Effector memory CD4-positive, alpha-beta T cell (primary cell): ENCODE measurements at places on chromosomes 6 and 20.
A peak's percentile ranks its signal among the peaks of the same experiment; 100 is the strongest.

DNA sequence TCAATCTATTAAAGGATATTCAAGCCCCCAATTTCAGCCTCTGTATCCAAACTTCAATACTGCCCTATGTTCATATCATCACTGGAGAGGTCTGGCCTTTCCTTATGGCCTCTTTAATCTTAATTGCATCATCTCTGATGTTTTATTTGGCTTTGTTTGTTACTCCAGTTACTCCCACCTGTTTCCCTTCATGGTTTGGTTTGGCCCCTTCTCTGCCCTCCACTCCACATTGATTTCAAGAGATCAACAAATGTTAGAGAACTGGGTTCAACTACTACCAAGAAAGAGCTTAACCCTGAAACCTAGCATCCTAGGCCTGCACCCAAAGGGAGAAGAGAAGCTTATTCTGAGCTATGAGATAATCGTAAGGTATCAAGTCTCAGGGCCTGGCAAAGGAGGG is 221.6 kb downstream of the LAMA2 start:
- no peak for DNase-seq

DNA sequence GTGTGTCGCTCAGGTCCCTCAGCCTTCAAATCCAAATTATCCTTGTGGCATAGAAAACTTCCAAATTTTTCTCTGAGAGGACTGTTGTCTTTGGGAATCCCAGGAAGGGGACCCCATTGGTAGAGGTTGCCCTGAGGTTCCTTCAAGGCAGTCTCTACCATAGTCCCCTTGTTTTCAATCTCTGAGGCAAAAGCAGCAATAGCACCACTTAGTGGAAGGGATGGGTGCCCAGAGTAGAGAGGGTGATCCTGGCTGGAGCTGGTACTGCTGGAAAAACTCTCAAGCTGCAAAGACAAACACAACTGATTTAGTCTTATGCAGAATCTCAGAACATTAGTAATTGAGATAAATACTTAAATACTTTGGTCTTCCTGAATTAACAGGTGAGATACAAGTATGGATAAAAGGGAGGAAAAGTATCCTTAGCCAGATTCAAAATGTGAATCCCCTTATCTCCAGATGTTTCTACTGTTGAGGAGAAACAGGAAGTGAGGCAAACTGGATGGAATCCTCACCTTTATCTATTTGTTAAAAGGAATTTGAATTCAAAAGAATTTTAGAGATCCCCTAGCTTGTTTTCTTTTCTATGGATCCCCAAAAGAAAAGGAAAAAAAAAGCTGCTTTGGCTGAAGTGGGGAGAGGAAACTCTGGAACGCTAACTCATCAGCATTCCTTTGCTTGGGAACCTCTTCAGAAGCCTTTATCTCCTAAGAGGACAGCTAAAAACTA is 13.4 kb downstream of the ZNF318 start:
- DNase-seq = no peak

GRCh38 chr20:4661191-4661590 is 60.5 kb upstream of the PRND start:
- DNase-seq = peak; percentile 38

GRCh38 chr20:35600993-35601973 is 14.3 kb upstream of the SPAG4 start:
- peak; percentile 66 for DNase-seq

- no peak for DNase-seq
Observed at GRCh38 chr20:6841128-6841527, 73.6 kb downstream of the BMP2 start.

DNA sequence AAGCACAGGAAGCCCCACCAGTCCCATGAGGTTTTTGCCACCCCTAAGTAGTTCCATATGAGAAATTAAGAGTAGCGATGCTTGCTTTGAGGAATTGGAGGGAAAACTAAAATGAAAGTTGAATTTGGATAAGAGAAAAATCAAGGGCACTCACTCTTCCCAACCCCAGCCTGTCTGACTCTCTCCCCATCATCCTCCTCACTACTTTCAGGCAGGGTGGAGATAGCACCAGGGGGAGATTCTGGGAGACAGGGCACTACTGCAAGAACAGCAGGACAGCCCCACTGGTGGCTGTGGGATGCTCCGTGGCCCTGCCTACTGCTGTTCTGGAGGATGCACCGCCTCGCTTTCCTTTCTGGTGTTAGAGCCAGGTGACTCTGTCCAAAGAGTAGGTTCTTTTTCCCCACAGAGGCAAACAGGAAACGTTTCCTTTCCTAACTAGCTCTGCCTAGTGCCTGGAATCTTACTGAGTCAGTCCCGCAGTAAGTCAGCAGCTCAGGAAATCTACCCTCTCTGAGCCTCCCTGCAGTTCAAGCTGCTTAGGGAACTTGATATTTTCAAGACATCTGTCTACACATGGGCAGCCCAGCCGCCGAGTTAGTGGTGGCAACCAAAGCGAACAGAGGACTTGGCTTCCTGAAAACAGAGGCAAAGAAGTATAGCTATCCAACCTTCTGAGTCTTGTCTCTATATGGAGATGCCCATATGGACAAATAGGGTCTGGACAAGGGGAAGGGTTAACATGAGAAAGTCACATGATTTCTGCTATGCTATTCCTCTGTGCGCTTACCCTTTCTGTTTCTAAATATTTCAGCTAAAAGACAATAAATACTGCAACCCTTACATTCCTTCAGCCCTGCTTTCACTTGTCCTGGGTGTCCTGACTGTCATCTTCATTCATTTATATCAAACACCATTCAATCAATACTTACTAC is 11.4 kb downstream of the HLA-E start:
- DNase-seq = no peak

- DNase-seq = no peak
Observed at GRCh38 chr6:76682842-76683241, 610.4 kb upstream of the IMPG1 start.

GRCh38 chr6:25862199-25862598 is 11.8 kb downstream of the SLC17A3 start:
- DNase-seq = no peak

GRCh38 chr6:143772116-143773086 is 70.7 kb upstream of the LTV1 start:
- DNase-seq = no peak

DNA sequence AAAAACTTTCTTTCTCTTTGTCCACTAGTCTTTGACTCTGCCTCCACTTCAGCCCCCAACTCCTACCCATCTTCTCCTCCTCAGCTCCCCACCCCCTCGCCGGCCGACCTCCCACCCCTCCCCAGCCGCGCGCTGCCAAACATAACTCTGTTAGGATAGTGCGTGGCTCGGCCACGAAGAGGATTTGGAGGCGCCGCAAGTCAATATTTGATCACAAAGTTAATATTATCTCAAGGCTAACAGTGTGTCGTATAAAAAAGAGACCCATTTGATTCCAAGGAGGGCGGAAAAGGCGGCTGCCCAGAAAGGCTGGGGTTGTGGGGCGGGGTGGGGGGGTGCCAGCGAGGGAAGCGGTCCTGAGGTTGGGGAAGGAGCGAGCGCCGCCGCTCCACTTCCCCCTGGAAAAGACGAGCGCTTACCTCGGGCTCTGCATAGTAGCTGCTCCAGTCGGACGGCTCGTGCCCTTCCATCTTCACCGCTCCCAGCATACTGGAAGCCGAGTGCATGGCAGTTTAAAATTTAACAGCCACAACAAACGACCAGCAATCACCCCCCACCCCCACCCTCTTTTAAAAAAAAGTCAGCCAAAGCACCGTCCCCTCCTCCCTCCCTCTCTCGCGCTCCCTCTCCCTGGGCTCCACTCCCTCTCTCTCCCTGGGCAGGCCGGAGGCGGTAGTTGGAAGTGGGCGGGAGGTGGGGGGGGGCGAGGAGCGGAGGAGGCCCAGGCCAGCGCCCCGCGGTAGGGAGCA is 425 bp downstream of the FOXA2 start:
- no peak for DNase-seq

- DNase-seq = no peak
Observed at GRCh38 chr6:141486942-141487341, 645.8 kb upstream of the GJE1 start.

- no peak for DNase-seq
Observed at GRCh38 chr6:153102605-153103318, 28.3 kb downstream of the RGS17 start.

GRCh38 chr6:137094411-137095008 is 49.7 kb upstream of the IL20RA start:
- DNase-seq = peak; percentile 11

DNA sequence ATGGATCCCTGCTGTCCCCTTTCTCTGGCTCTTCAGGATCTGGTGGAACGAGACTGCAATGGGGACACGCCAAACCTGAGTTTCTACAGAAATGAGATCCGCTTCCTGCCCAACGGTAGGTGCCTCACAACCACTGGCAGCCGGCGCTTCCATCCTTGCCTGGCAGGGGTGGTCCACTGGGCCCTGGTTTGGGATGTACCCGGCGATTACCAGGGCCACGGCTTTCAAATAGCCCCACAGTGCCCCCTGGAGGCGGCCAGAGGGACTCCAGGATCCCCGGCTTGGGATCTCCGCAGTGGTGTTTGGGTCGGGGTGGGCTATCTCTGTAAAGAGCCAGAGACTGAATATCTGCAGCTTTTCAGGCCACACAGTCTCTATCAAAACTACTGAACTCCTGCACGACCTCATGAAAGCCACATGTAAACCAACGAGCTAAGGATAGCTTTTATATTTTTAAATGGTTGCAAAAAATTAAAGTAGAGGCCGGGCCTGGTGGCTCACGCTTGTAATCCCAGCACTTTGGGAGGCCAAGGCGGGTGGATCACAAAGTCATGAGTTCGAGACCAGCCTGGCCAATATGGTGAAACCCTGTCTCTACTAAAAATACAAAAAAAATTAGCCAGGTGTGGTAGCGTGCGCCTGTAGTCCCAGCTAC is 3.7 kb downstream of the OGFR start:
- DNase-seq = peak; percentile 54

- DNase-seq = no peak
Observed at GRCh38 chr6:14130435-14131075, 13.0 kb downstream of the CD83 start.

DNA sequence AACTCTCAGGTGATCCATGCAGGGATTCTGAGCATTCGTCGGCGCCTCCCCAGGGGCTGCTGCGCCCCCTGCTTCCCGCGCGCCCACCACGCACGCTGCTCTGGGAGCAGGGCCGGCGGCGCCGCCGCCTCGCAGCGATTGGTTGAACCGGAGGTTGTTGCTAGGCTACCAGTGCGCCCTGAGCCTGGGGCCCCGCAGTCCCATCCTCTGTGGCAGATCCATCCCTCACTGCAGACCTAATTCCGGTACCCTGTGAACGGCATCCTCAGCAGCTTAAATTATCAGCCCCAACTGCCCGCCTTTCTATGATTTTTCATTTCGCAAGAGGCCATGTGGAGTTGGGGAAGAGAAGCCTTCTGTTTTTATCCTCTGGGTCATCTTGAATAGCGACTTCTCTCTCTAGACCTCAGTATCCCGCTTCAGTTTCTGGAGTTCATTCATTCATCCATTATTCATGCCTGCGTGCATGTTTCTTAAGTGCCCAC is 15.4 kb downstream of the PNPLA1 start:
- no peak for DNase-seq

DNA sequence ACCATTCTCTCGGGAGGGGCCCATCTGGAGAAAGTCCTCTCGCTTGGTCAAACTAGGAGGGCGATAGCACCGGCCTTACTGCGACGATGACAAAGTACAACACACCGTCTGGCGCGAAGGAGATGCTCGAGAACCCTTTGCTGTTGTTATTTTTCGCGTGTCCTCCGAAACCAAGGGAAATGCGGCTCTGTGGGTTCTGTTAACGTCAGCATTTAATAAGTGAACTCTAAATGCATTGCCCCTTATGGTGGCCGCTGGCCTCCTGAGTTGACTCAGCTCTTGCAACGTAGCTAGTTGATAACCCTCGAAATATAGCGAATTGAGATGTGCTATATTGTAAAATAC is 577 bp upstream of the SCAND1 start:
- DNase-seq = peak; percentile 18

GRCh38 chr6:37714836-37715420 is 17.2 kb upstream of the MDGA1 start:
- no peak for DNase-seq

- DNase-seq = no peak
Observed at GRCh38 chr20:60211618-60212463, 253.6 kb downstream of the CDH26 start.

GRCh38 chr6:170446841-170447560 is 106.1 kb downstream of the PSMB1 start:
- no peak for DNase-seq

DNA sequence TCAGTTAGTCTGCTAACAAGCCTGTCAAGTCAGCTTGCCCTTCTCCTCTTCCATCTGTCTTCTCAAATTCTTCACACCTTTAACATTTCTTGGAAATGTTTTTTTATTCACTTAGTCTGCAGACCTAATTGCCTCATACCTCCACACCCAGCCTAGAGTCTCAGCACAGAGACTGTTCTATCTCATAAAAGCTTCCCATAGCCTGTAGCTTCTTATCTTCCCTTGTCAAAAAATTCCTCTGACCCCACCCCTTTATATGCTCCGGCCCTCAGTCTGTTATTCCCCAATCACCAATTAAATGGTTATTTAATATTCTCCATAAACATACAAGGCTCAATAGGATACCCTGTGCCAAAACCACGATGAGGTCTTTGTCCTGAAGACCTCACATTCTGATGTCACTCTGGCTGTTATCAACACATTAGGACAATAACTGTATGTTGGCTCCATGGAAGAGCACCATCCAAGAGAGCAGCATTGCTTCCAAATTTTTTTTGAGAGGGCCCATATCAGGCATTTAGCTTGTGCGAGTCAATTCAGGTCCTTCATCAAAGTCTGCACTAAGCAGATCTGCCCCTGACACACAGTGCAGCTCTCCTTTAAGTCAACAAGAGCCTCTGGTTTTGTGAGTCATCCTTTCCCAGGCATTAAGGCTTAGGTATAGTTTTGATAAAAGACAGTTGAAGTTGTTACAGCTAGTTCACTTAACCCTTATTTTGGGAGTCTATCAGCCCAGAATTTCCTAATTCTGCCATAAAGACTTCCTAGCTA is 83.2 kb upstream of the TBX18 start:
- no peak for DNase-seq

DNA sequence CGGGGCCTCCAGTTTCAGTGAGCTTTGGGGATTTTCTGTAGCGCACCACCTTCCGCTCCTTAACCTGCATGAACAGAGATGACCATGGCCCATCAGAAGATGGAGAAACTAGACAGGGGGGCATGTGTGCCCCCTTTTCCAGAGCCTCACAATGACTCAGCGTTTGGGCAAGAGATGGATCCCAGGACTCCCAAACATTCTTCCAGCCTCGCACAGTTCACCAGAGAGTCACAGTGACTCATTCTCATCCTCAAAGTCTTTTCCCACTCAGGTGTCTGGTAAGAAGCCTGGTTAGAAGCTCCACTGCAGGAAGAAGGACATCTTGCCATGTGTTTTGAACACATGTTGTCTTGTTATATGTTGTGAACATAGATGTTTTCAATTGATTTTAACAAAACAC is 76.2 kb upstream of the FRMD1 start:
- no peak for DNase-seq

DNA sequence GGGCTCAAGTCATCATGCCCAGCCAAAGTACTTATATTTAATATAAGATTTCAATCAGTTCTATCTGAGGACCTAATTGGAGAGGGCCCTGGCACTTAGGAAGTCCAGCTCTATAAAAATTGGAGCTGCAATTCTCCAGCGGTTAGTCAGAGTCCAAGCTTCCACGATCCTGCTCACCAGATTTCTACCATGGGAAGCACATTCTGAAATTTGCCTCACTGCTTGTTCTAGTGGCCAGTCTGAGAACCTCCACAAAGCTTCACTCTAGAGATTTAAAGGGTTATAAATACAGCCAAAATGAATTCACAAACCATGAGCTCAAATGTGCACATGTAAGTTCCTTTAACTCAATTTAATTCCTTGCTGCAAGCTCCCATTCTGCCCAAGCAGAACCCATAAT is 33.5 kb downstream of the PNLDC1 start:
- no peak for DNase-seq

- DNase-seq = no peak
Observed at GRCh38 chr6:7270320-7271204, 42.4 kb downstream of the SSR1 start.
